ENCODE measurements at places on chromosomes 11 and 22.

GRCh38 chr11:41720761-41721160 lies 261.3 kb upstream of the LRRC4C start:
- no peak for DNase-seq

- DNase-seq = no peak
Observed at GRCh38 chr11:133966921-133967598, 10.3 kb upstream of the IGSF9B start.

- DNase-seq = peak; percentile 42
Observed at GRCh38 chr11:86138958-86139357, 70.1 kb upstream of the PICALM start.

GRCh38 chr22:44819966-44820631 lies 67.7 kb downstream of the ARHGAP8 start:
- DNase-seq = no peak

DNA sequence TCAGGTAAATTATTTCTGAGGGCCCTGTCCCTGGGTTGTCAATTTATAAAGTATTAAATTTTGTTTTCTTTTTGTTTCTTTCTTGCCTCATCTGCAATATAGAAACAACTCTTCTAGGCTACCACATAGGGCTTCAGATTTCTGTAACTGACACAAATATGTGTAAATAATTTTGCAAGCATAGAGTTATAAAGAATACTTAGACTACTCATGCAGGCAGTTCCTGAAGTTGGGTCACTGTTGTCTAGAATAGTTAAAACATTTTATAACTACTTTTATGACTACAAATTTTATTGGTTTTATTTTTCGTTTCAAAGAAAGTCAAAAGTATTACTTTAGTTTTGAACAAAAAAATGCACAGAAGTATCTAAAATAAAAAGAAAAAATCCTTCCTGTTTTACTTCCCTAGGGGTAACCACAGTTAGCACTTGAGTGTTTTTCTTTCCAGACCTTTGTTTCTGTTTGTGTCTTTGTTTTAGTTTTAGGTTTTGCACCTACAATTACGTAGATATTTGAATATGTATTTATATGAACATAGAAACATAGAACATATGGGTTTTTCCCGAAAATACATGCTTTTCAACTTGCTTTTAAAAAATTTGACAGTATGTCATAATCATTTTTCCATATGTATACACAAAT lies 12.4 kb upstream of the TMEM123 start:
- no peak for DNase-seq

DNA sequence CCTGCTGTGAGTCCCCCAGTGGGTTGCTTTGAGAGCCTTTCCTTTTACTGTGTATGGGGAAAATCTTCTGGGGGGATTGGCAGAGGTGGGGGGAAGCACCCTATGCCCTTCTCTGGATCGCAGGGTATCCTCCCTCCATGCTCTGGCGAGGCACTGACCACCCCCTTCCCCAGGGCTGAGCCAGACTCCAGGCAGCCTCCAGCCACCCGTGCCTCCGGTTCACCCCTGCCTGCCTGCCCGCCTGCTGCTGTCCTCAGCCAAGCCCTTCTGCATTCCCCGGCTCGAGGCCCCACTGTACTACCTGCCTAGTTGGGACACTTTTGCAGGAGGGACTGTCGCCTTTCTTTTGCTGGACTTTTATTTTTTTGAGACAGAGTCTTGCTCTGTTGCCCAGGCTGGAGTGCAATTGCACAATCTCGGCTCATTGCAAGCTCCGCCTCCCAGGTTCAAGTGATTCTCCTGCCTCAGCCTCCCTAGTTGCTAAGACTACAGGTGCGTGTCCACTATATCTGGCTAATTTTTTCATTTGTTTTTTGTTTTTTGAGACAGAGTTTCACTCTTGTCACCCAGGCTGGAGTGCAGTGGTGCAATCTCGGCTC lies 23.8 kb upstream of the TP53I11 start:
- no peak for DNase-seq

GRCh38 chr11:118998822-118999221 lies 884 bp downstream of the CENATAC start:
- DNase-seq = no peak

GRCh38 chr11:132589791-132590190 lies 942.5 kb downstream of the OPCML start:
- no peak for DNase-seq

DNA sequence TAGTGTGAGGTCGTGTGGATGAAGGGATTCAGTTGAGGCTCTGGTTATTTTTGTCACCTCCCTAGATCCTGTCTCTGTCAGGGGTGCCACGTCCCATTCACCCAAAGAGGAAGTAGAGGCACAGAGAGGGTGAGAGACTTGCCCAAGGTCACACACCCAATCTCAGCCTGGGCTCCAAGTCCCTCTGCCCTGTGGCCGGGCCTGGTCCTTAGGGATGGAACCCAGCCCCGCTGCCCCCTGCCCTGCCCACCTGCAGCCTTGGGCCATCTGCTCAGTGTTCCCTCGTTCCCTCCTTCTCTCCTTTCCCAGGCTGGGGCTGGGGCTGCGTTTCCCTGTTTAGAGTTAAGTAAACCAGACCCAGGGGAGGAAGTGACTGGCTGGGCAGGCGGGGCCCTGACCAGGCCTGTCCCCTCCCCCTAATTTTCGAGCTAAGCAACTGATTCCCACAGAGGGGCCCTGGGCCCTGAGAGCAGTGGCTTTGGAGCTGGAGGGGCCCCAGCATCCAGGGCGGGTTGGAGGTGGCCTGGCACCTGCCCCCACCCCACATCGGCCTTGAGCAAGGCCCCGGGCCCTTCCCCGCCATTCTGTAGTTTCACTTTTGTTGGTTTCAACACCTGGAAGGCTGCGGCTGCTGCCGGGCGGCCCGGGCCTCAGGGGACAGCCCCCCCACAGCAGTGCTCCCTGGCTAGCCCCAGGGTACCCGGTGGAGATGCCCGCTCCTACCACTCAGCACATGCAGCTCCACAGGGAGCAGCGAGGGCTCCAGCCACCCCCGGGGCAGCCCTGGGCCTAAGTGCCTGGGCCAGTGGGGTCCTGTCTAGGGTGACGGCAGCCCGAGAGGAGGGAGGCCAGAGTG lies 1.5 kb downstream of the TCIRG1 start:
- peak; percentile 77 for DNase-seq

GRCh38 chr11:77091146-77091940 lies 11.3 kb upstream of the OMP start:
- peak; percentile 86 for DNase-seq

- no peak for DNase-seq
Observed at GRCh38 chr11:116535994-116536393, 236.8 kb downstream of the BUD13 start.

- no peak for DNase-seq
Observed at GRCh38 chr11:35247863-35248262, 108.9 kb downstream of the CD44 start.

DNA sequence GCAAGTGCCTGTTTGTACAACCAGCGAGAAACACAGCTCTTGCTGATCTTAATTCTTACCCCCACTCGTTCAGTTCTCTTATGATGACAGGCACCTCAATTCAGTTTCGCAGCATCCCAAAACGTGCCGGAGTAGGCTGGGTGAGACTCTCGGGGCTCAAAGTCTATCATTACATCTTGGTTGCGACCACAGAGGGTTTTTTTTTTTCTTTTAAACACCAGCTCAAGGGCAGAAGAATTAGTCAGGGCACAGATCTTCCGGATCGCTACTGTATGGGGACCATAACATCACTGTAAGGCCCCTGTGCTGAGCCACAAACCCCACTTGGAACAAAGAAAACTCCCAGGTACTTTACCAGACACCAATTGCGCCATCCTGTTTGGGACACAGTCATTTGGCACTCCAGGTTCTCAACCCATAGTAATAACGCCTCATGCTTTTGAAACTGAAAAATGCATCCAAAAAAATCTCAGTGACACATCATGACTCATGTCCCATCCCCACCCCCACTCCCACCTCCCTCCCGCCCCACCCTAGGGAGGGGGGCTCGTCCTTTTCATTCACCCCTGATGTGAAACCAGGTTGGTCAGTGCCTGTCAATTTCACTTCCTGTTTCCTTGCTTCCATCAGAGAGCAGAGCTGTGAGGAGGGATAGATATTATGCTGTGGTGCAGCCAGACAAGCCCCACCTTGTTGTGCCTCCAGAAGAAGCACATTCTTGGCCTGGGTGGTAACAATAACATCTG lies 41.0 kb upstream of the CD5 start:
- DNase-seq = peak; percentile 61

DNA sequence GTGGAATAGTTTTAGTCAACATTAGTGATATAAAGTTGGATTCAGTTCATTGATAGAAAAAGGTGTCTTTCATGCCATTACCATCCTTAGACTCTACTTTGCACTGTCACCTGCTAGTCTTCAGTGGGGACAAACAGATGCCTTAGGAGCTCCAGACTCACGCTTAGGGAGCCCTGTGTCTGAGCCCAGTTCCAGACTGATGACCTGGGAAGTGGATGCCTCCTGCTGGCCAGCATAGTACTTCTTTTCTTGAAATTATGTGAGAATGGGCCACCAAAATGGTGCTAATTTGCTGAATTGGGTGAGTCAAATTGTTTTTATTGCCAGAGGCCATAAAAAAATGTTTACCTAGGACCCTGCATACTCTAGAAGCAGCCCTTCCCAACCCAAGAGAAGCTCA lies 53.9 kb downstream of the NOX4 start:
- DNase-seq = no peak

- DNase-seq = no peak
Observed at GRCh38 chr11:11810764-11811726, 30.7 kb upstream of the USP47 start.

GRCh38 chr22:50016308-50016987 lies 3.9 kb upstream of the IL17REL start:
- no peak for DNase-seq

DNA sequence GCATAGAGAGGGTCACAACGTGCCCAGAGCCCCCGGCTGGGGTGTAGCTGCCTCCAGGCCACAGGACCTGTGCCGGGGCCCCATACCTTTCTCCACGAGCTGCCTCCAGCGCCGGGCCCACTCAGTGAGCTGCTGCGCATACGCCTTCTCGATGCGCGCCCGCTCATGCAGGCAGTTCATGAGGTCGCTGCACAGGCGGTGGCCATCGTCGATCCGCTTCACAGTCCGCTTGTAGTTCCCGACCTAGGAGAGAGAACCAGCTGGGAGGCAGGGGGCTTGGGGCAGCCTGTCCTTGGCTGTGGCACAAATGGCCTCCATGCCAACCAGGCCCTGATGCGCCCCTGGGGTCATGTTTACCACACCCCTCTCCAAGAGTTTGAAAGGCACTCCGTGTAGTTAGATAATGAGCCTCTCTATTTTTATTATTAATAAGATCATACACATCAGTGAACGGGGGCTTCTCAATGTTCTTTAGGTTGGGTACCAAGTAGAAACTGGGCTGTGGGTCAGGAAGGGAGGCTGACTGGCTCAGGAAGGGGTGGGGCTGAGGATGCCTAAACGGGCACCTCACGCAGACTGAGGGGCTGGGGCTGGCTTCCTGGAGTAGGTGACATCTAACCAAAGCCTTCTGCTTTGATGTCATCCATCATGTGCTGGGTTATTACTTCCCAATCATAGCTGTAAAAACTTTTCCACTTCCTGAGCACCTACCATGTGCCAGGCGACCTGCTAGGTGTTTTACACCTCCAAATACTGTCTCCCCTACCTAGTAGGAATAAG lies 36.5 kb upstream of the ARFGAP3 start:
- DNase-seq = no peak

DNA sequence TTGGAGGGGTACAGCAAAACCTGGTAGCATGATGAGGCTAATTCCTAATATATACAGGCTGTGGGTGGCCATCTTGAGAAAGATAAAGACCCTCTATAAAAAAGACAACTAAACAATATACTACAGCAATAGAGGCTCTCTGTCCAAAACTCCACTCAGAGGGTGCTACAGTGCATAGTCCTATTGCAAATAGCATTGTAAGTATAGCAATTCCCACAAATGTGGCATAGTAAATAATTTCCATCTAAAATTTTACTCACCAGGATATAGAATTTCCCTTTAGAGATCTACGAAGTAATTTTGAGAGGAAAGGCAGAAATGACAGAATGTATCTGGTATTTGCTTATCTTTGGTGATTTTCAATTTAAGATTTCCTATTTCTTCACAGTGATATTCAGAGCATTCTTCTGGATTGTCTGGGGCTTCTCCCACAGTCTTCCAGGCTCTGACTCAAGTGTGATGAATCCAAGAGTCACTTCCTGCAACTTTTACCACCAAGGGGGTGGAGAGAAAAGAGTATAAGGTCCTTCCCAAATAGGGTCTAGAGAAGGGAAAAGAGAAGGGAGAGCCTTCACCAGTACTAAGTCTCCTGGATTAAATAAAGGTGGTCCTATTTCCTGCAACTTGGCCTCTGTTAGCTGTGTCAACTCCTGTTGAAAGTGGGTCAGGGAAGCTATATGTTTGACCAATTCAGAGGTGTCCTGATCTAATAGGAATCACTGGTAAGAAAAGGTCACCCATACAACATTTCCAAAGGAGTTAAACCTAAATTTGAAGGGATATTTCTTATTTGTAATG lies 1054.7 kb upstream of the CNTN5 start:
- no peak for DNase-seq

DNA sequence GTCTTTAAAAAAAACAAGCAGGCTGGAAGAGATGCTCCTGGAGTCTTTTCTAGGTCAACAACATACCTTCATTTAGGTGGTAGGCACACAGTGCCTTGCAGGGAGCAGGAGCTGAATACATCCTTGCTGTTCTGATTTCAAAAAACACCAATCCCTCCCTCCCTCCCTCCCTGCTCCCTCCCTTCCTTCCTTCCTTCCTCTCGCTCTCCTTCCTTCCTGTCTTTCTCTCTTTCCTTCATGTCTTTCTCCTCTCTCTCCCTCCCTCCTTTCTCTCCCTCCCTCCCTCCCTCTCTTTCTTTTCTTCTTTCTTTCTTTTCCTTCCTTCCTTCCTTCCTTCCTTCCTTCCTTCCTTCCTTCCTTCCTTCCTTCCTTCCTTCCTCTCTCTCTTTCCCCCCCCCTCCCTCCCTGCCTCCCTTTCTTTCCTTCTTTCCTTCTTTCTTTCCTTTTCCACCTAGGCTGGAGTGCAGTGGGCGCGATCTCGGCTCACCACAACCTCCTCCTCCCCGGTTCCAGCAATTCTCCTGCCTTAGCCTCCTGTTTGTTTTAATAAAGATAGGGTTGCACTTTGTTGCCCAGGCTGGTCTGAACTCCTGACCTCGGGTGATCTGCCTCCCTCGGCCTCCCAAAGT lies 245.1 kb downstream of the MIAT start:
- DNase-seq = no peak

DNA sequence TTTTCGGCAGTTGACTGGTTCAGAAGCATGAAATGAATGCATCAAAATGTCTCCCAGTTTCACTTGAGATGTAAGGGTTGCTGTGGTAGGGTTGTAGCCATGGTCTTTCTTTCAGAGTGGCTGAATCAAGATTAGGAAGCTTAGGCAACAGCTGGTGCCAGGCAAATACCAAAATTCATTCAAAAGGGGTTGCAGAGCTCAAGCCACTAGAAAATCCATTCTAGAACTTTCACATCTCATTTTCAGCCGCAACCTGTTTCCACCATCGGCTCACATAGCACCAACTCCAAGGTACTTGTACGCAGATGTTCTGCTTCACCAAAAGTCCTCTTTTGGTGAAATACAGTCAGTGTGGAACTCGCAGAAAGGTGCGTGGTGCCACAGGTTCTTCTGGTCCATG lies 40.5 kb upstream of the STK33 start:
- no peak for DNase-seq
